ENCODE measurements at places on chromosomes 16 and 17. TPM values are rescaled to one million over a fixed set of nuclear protein-coding genes. Genes with fewer than 3 reads are reported as not detected.

DNA sequence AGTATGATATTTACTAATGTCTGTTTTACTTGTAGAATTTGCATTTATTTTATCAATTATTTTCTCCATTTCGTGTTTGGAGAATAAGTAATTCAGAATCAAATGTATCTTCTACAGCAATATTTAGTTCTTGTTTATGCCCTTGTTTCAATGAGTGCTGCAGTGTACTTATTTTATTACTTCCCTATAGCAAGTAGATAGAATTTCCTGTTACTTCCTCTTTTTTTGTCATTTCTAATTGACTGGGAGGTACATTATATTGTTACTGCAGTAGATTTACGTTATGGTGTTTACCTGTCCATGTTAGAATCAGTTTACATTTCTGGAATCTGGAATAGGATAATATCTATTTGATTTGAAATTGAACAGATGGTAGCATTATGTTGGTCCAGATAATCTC lies 71.2 kb downstream of the OMG start:
- no peak overlapping the region for H3K27ac ChIP-seq
- H3K36me3 ChIP-seq = peaks cover 3% of the 10 kb centered on the region
- no peak overlapping the region for H3K4me3 ChIP-seq
- no peak for DNase-seq

GRCh38 chr17:40490289-40490853 lies 11.1 kb downstream of the TNS4 start:
- peaks cover 7% of the 10 kb centered on the region for H3K4me1 ChIP-seq
- no peaks in the 10 kb centered on the region for H3K36me3 ChIP-seq
- no peak overlapping the region for H3K4me3 ChIP-seq
- peak overlapping the region; percentile 68 for H3K27ac ChIP-seq

DNA sequence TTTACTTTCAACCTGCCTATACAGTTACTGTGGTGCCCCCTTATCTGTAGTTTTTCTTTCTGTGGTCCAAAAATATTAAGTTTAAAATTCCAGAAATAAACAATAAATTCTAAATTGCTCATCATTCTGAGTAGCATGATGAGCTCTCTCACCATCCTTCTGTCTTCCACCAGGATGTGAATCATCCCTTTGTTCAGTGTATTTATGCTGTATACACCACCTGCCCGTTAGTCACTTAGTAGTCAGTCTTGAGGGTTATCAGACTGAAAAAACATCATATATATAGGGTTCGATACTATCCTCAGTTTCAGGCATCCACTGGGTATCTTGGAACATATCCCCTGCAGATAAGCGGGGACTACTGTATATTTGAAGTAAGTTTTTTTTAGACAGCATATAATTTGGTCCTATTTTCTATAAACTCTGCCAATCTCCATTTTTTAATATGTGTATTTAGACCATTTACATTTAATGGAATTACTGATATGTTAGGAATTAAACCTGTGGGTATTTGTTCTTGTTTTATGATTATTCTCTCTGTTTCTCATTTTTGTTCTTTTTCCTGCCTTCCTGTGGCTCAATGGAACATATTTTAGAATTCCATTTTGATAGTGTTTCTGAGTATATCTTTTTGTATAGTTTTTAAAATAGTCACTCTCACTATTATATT lies 31.0 kb downstream of the TBX21 start:
- no peaks in the 10 kb centered on the region for H3K4me1 ChIP-seq
- no peak overlapping the region for H3K4me3 ChIP-seq
- H3K27ac ChIP-seq = no peak overlapping the region
- DNase-seq = no peak
- no peaks in the 10 kb centered on the region for H3K27me3 ChIP-seq

The CACNG1 gene
- not detected for total RNA-seq

The ASGR1 gene
- not detected for total RNA-seq

Measured in stomach (tissue), 19 donors.